Dermis microvascular lymphatic vessel endothelial cell (primary cell): ENCODE measurements at places on chromosomes 5 and 9. TPM values are rescaled to one million over a fixed set of nuclear protein-coding genes. Genes with fewer than 3 reads are reported as not detected.

TMEM215 gene
- not detected in 2 replicates for total RNA-seq

SPATA31D4 gene
- total RNA-seq: not detected in 2 replicates

ZBED3 gene
- 1.0 and 1.6 TPM in 2 replicates for total RNA-seq

PCDHB8 gene
- total RNA-seq: 0.38 and 0.51 TPM in 2 replicates

MEGF10 gene
- 0.90 and 3.4 TPM in 2 replicates for total RNA-seq

SREK1IP1 gene
- total RNA-seq: 13.5 and 13.6 TPM in 2 replicates

BARHL1 gene
- not detected in 2 replicates for total RNA-seq

ENHO gene
- total RNA-seq: under 0.01 TPM in 1 of 2 replicates, not detected in the other

CMYA5 gene
- total RNA-seq: under 0.01 TPM in 2 replicates

COL27A1 gene
- total RNA-seq: 1.0 and 1.1 TPM in 2 replicates

SH3RF2 gene
- total RNA-seq: 0.13 TPM in 1 of 2 replicates, not detected in the other

SREK1 gene
- total RNA-seq: 44.7 and 47.3 TPM in 2 replicates

ANKRA2 gene
- total RNA-seq: 13.4 and 13.5 TPM in 2 replicates

ZNF483 gene
- total RNA-seq: 1.6 and 1.8 TPM in 2 replicates
